RPMI8226 (cell line): ENCODE measurements at places on chromosomes 16 and 17.

GRCh38 chr16:75271441-75272096 is 20.1 kb upstream of the BCAR1 start:
- no peak for DNase-seq

GRCh38 chr17:66190738-66191592 is 968 bp downstream of the CEP112 start:
- peak; percentile 15 for DNase-seq

DNA sequence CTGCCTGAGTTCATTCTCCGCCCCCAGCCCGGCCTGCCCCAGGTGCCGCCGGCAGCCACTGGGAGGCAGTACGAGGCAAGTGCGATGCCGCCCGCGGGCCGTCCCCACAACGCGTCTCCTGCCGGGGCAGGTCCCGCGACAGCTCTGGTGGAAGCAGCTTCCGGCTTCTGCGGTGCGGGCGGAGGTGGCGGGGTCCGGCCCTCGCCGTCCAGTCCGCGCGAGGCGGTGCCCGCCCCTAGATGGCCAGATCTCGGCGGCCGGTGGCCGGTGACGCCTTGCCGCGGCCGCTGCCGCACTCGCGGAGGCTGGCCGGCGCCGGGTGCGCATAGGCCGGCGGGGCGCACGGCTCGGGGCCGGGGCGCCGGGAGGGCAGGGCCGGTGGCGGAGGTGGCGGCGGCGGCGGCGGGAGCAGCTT is 1.8 kb downstream of the GJD3 start:
- DNase-seq, result peak; percentile 88

GRCh38 chr16:73796241-73796640 is 500.4 kb upstream of the PSMD7 start:
- DNase-seq, result no peak

DNA sequence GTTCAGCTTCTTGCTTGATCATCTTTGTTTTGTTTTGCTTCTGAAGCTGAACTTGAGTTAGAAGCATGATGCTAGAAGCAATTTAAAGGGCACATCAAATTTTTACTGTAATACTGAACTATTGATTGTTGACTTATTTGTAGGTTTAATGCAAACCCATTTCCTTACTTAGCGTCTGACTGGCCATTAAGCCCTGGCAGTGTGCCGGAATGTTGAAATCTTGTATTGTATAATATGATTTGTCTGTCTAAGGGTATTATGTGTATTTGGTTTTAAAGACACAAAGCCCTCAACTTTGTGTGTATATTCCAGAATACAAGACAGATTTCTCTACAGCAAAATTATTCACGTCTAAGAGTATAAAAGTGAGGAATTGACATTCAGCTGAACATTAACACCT is 39.7 kb downstream of the NUP93 start:
- no peak for DNase-seq

DNA sequence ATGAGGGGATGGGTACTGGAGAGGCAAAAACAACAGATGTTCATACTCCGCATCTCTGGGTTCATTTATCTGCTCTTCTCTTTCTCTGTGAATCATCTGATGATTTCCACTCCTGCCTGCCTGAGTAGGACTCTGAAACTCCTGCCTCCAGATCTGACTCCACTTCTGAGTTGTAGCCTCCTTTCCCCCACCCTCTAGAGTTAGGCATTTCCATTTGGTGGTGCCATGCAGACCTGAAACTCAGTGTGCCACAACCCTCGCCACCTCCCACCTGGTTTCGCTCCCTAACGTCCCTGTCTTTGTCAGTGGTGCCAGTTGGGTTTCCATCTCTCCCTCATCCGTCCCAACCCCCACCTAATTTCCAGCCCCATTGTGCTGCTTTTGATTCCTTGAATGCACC is 126.2 kb downstream of the PRKCB start:
- no peak for DNase-seq

- DNase-seq, result no peak
These were observed 13.9 kb downstream of the KDM8 start for GRCh38 chr16:27217256-27217655.

- peak; percentile 51 for DNase-seq
These were observed 42.8 kb upstream of the ZC3H18 start for GRCh38 chr16:88527186-88527936.

DNA sequence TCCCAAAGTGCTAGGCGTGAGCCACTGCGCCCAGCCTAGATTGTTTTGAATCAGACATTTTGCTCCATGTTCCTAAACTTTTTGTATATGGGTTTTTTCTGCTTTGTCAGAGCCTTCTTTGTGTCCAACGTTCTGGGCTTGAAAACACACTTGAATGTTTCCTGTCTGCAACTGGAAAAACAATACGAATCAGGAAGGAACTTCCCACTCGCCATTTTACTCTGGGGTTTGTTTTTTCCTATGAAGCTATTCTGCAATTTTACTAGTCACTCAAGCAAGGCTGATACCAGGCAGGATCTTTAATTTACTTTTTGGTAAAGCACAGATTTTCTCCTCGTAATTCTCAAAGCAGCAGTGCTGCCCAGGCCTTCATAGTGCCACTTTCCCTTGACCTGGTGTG is 31.6 kb downstream of the ARHGAP17 start:
- DNase-seq, result no peak
